ENCODE measurements at places on chromosomes 2 and 18.

GRCh38 chr2:69564604-69565003, 78.9 kb downstream of the AAK1 start:
- no peak for DNase-seq

DNA sequence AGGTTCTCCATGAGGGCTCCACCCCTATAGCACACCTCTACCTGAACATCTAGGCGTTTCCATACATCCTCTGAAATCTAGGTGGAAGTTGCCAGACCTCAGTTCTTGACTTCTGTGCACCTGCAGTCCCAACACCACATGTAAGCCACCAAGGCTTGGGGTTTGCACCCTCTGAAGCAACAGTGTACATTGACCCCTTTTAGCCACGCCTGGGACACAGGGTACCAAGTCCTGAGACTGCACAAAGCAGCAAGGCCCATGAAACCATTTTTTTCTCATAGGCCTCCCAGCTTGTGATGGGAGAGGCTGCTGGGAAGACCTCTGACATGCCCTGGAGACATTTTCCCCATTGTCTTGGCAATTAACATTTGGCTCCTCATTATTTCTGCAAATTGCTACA, 20.0 kb downstream of the ARL6IP6 start:
- no peak for DNase-seq

GRCh38 chr2:1488851-1489250, 75.6 kb downstream of the TPO start:
- no peak for DNase-seq

DNA sequence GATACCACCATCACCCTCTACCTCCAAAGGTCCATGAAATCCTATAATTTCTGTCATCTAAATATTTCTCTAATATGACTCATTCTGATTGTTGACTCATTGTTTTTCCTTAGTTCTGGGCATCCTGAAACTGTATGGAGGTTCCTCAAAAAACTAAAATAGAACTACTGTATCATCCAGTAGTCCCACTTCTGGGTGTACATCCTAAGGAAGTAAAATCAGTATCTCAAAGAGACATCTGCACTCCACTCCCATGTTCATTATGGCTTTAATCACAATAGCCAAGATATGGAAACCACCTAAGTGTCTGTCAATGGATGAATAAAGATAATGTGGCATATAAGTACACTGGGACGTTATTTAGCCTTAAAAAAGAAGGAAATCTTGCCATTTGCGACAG, 125.8 kb upstream of the MYO3B start:
- no peak for DNase-seq

- DNase-seq, result no peak
These were observed 208.1 kb upstream of the KLHL14 start for GRCh38 chr18:32980896-32981295.

- no peak for DNase-seq
These were observed 147.3 kb upstream of the TCF4 start for GRCh38 chr18:55735199-55735855.

DNA sequence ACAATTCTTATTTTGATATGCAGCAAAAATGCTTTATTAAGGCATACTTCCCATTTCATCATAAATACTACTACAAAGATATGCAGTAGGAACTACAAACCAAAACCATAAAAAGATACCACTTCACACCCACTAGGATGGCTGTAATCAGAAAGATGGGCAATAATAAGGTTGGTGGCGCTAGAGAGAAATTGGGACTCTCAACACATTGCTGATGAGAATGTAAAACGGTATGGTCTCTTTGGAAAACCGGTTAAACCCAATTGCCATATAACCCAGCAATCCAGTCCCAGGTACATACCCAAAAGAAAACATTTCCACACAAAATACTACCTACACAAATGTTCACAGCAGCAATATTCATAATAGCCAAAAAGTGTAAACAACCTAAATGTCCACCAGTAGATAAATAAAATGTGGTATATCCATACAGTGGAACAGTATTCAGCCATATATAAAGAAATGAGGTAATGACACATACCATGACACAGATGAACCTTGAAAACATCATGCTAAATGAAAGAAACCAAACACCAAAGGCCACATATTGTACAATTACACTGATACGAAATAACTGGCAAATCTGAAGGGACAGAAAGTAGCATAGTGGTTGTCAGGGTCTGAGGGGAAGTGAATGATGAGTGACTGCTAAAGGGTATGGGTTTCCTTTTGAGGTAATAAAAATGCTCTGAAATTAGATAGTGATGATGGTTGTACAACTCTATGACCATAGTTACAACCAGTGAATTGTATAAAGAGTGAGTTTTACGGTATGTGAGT, 12.7 kb downstream of the SP3 start:
- DNase-seq, result no peak

Measured in C1 segment of cervical spinal cord (tissue), 14 donors.